Activated gamma-delta T cell (primary cell): ENCODE measurements at places on chromosomes 5 and 9.

DNA sequence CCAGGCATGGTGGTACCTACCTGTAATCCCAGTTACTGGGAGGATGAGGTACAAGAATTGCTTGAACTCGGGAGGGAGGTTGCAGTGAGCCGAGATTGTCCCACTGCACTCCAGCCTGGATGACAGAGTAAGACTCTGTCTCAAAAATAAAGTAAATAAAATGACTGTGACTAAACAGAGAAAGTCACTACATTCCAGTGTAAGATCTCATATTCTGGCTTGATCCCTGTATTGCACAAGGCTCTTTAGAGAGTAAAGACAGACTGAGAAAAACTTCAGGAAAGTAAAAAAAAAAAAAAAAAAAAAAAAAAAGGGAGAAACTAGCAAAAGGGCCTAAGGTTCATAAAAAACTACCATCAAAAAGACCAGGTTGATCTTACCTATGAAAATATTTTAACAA is 106.6 kb upstream of the PJA2 start:
- no peak for DNase-seq

DNA sequence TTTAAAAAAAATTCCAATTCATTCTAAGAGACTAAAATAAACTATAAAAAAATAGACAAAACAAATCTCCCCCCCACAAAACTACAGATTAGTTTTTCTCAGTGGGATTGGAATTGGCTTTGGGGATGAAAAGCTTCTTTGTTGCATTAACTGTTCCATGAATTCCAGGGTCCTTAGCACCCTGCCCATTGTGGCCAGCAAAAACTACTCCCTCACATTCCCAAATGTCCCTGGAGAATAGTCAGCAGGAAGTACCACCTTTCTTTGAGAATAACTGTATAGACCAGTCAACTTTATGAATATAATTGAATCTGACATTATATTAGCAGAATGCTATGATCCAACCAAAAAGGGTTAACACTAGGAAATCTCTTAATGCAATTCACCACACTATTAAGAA is 147.9 kb downstream of the LPAR1 start:
- no peak for DNase-seq

DNA sequence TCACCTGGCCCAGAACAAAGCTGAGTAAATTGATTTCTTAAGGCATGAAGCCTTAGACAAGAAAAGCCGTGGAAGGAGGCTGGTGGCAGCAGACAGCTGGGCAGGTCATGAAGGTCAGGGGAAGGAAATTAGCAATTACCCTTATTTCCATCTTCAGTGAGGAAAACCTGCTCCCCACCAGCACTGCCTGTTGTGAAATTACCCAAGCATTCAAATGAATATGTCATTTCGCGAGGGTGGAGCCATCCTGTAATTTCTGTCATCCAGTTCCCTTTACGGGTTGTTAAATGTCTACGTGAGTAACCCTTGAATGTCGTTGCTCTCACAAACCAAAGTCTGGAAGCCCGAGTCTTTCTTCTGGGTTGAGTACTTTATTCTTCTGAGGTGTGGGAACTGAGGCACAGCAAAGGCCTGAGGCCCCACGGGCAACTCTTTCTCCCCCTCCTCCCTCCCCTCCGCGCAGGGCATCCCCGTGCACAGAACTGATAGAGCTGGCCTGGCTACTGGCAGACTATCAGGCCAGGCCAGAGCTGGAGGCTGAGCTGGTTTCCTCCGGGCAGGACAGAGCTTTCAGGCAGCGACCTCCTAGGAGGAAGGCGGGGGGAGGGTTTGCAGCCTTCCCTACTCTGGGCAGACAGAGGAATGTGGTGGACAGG is 22.0 kb upstream of the AK3 start:
- no peak for DNase-seq

DNA sequence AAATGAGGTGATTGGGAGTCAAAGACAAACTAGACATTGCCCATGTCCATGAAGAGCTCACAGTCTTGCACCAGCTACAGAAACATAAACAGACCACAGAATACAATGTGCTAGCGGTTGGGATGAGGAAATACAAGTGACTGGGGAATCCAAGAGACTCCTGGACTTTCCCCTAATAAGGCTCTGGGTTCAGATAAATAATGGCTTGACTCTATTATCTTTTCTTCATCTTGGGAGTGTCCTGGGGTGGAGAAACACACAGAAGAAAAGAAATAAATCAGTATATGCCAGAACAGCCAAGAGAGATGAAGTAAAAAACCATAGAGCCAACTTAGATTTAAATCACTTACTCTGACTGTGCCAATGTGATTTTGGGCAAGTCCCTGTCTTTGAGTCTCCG is 227.8 kb downstream of the PAPPA start:
- no peak for DNase-seq

GRCh38 chr5:111976705-111977435 is 219.9 kb upstream of the NREP start:
- DNase-seq, result no peak

GRCh38 chr5:138468133-138468965 is 3.1 kb downstream of the EGR1 start:
- DNase-seq, result no peak

DNA sequence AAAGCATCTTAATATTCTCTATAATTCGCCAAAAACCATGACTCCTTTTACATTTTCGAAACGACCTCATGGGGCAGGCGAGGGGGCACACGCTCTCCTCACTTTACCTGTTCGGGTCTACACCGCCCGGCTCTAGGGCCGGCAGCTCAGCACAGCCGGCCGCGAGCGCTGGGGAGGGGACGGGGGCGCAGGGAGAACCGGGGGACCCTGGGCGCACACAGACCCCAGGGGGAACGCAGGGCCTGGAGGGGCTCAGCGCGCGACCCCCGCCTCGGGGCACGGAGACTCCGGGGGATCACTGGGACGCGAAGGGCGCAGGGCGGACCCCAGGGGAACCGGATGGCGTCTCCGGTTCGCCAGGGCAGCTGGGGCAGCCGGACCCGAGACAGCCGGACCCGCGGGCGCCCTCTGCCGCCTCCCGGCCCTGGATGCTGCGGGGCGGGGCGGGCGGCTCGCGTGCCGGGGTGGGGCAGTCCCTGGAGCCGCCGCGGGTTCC is at the start of gene AHRR:
Gene AHRR (plus strand): TSS at position 485 of the 496 bp plus-strand sequence. CDS start 22,189 bp downstream, outside the sequence.
- no peak for DNase-seq

DNA sequence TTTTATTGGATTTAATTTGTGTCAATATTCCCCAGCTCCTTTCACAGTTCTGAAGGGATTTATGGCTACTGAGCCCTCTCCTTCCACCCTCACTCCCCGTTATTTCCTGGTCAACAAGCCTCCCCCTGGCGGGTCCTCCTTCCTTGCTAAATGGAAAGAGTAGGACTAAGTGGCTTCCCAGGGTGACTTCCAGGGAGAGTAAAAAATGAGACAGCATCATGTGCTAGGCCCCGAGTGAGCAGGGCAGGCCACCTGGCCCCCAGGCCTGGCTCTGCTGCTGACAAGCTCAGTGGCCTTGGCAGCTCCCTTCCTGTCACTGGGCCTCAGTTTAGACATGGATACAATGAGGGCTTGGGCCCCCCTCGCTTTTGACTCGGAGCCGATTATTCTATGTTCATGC is 201.3 kb downstream of the HSPA4 start:
- DNase-seq, result no peak

GRCh38 chr9:17361378-17361777 is 217.5 kb upstream of the SH3GL2 start:
- DNase-seq, result no peak

GRCh38 chr5:159198063-159199036 is 11.0 kb downstream of the RNF145 start:
- no peak for DNase-seq

DNA sequence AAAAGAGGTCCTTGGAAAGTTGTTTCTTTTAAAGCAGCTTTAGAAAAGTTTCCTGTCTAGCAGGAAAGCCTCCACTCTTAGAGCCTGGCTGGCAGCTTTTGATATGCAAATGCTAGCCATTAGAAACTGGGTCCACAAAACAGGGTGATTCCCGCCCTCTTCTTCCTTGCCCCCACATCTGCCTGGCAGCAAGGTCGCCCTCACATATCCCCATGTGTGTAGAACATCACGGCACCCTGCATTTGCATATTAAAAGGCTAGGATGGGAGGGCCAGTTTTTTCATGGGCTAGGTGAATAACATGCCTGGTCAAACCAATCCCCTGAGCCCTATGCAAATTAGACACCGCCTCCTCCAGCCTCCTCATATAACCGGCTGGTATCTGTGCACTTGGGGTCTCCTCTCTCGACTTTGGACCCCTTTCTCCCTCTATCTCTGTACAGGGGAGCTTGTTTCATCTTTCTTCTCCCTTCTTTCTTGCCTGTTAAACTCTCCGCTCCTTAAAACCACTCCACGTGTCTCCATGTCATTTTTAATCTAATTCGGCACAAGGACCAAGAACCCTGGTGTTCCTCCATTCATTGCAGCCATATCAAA is 426.8 kb upstream of the CTNND2 start:
- no peak for DNase-seq

DNA sequence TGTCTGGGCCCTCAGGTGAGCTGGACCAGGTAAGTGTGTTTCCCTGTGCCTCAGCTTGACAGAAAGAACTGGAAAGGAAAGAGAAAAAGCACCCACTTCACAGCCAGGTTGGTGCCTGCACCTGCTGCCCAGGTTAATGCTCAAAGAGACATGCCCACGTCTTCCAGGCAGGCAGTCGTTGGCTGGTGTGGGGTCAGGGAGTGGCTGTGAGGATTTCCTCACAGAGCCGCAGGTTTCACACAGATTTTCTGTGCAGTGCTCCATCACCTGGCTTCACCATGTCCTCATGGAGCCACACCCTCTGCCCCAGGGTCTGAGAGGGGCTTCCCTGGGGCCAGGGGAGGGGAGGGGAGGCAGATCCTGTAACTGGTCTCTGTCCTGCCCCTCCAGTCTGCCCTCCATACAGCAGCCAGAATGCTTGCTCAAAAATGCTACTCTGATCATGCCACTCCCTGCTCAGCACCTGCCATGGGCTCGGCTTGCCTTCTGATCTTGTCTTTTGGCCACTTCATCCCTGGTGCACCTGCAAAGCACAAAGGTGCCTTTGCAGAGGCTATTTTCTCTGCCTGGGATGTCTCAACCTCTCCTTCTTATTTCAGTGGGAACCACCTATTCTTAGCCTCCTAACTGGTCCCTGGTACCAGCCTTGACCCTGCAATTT is 82.5 kb upstream of the UBTD2 start:
- DNase-seq, result no peak

DNA sequence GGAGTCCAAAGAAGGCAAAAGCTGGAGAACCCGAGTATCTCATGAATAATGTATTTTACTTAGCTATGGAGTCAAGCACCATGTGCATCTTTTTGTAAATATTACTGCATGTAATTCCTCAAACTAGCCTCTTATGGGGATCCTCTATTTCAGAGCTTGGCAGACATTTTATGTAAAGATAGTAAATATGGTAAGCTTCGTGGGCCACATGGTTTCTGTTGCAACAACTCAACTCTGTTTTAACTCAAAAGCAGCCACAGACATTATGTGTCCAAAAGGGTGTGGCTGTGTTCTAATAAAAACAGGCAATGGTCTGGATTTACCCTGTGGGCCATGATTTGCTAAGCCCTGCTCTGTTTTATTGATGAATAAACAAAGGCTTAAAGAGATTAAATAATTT is 17.3 kb downstream of the DAPK1 start:
- DNase-seq, result no peak

DNA sequence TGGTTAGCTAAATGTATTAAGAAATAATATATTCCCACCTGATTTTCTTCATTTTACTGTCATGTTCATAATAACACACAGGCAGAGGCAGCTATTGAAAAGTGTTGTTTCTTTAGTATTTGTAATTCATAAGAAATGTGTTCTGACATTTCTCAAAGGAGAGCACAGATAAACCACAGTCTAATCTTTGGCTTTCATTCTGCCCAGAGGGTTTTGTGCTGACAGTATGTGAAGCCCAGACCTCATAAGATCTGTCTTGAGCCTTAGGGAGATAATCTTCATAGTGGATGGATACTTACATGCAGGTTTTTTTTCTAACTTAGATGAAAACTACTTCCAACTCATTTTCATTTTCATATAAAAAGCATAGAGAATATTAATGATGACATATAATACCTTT is 206.1 kb downstream of the CHSY3 start:
- no peak for DNase-seq

GRCh38 chr9:69428017-69428785 is 103.2 kb downstream of the ENTREP1 start:
- DNase-seq, result no peak

GRCh38 chr9:27497883-27498417 is 26.1 kb upstream of the IFNK start:
- no peak for DNase-seq
